Astrocyte (in vitro differentiated cells and primary cell): ENCODE measurements at places on chromosomes 3 and 15. TPM values are rescaled to one million over a fixed set of nuclear protein-coding genes. Genes with fewer than 3 reads are reported as not detected.

DNA sequence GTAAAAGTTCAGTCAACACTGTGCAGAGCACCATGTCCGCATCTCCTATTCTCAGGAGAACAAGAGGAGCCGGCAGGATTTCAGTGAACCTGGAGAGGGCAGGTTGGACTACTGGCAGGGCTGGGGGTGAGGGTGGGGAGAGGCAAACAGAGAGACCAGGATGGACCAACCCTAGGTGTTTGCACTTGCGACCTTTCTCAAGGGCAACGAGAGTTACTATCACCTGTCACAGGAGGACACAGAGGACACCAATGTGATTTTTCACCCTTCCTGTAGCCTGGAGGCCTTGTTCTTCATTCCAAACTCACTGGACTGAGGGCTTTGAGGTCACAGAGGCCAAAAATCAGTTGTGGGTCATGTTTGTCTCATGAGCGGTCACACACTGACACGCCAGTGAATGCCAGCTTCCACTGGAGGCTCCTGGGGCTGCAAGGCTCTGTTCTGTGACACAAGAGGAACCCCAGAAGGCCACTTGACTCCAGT lies 89.5 kb downstream of the CPN2 start:
- DNase-seq = no peak
- no peak overlapping the region for H3K27ac ChIP-seq
- H3K36me3 ChIP-seq = no peaks in the 10 kb centered on the region

KCNH8 gene
- 0.10 and 0.45 TPM in 2 replicates for total RNA-seq

LDHAL6B gene
- total RNA-seq = not detected in 2 replicates

- H3K4me3 ChIP-seq = no peak overlapping the region
- no peak for DNase-seq
- peaks cover 5% of the 10 kb centered on the region for H3K4me1 ChIP-seq
- H3K27ac ChIP-seq = no peak overlapping the region
- no peaks in the 10 kb centered on the region for H3K27me3 ChIP-seq
Observed at GRCh38 chr15:99734575-99734974, 1.3 kb upstream of the LYSMD4 start.

HDGFL3 gene
- 72.9 and 91.9 TPM in 2 replicates for total RNA-seq

GRCh38 chr3:186807231-186807630 lies 949 bp upstream of the RFC4 start:
- H3K4me1 ChIP-seq = peaks cover 15% of the 10 kb centered on the region
- H3K27me3 ChIP-seq = no peaks in the 10 kb centered on the region
- H3K4me3 ChIP-seq = peak overlapping the region; percentile 99
- no peaks in the 10 kb centered on the region for H3K36me3 ChIP-seq
- no peak for DNase-seq

- peaks cover 27% of the 10 kb centered on the region for H3K4me1 ChIP-seq
- no peak overlapping the region for H3K27ac ChIP-seq
- no peaks in the 10 kb centered on the region for H3K36me3 ChIP-seq
Observed at GRCh38 chr15:52486003-52486996, 42.4 kb downstream of the MYO5A start.

GRCh38 chr15:90046911-90047392 lies 45.8 kb downstream of the ZNF710 start:
- H3K27ac ChIP-seq = no peak overlapping the region
- H3K4me1 ChIP-seq = no peaks in the 10 kb centered on the region
- no peak for DNase-seq
- H3K27me3 ChIP-seq = no peaks in the 10 kb centered on the region
- H3K36me3 ChIP-seq = no peaks in the 10 kb centered on the region
- no peak overlapping the region for H3K4me3 ChIP-seq

DNA sequence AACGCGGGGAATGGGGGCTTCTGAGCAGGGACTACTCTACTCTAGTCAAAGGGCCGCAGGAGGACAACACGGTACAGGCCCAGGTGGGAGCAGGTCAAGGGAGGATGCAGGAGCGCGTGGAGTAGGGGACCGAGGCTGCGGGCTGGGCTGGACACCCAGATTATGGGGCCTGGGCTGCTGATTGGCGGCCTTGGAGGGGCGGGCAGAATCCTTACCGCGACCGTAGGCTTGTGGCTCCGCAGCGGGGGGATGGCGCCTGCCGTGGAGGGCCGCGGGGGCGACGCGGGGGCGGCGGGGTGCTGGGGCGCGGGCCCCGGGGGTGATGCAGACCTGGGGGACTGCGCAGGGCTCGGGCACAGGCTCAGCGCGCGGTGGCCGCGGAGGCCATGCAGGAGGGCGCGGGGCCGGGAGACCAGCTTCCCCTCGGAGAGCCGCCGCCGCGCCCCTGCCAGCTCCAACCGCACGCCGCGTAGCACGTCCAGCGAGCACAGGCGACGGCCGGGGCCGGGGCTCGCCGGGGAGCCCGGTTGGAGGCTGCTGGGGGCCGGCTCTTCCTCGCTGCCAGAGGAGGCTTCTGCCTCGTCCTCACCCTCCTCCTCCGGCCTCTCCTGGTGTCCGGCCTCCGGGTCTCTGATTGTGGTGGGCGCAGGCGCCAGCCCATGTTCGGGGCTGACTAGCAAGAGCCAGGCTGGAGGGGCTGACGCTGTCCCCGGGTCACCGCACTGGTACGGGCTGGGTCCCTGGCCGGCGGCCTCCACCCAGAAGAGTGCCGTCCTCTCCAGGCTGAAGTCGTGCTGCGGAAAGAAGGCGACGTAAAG lies 12.9 kb downstream of the UBAP1L start:
- peaks cover 2% of the 10 kb centered on the region for H3K4me1 ChIP-seq
- no peaks in the 10 kb centered on the region for H3K27me3 ChIP-seq
- no peak for DNase-seq

- no peaks in the 10 kb centered on the region for H3K36me3 ChIP-seq
- no peak overlapping the region for H3K27ac ChIP-seq
- H3K4me1 ChIP-seq = peaks cover 3% of the 10 kb centered on the region
Observed at GRCh38 chr3:149306751-149307434, 26.5 kb downstream of the TM4SF18 start.

DNA sequence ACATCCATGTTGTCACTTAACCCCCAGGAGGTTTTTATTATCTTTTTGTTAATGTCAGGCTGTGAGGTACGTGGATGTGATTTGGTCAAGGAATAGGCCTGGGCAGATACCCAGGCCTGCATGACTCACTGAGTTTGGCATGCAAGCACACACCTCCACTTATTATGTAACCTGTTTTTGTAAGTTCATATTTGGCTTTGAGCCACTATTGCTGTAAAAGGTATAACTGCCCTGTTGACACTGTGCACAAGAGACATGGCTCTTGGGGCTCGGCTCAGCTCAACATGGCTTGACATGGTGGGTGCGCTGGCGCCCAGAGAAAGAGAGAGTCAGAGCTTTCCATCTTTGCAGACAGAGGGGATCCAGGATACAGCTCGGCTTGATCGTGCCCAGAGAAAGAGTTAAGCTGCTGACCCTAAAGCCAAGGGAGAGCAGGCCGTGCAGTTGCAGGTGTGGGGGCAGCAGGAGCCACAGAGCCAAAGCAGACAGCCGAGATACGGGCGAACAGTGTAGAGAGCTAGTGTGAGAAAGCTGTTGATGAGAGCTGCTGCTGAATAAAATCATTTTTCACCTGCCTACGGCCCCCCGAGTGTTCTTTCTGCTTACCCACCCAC lies 67.9 kb upstream of the UNC13C start:
- DNase-seq = no peak
- H3K4me1 ChIP-seq = no peaks in the 10 kb centered on the region
- no peak overlapping the region for H3K27ac ChIP-seq
- no peaks in the 10 kb centered on the region for H3K27me3 ChIP-seq
- H3K36me3 ChIP-seq = no peaks in the 10 kb centered on the region

GRCh38 chr3:70097084-70097483 lies 97.6 kb downstream of the SAMMSON start:
- DNase-seq = no peak
- H3K36me3 ChIP-seq = no peaks in the 10 kb centered on the region
- H3K4me1 ChIP-seq = no peaks in the 10 kb centered on the region

- H3K36me3 ChIP-seq = no peaks in the 10 kb centered on the region
- peaks cover 12% of the 10 kb centered on the region for H3K4me1 ChIP-seq
- no peaks in the 10 kb centered on the region for H3K27me3 ChIP-seq
- no peak overlapping the region for H3K4me3 ChIP-seq
- DNase-seq = no peak
Observed at GRCh38 chr3:131907796-131908195, 127.0 kb downstream of the CPNE4 start.

GRCh38 chr3:192812743-192813383 lies 85.5 kb upstream of the FGF12 start:
- H3K27me3 ChIP-seq = no peaks in the 10 kb centered on the region
- H3K36me3 ChIP-seq = no peaks in the 10 kb centered on the region
- H3K4me3 ChIP-seq = no peak overlapping the region
- H3K4me1 ChIP-seq = peaks cover 15% of the 10 kb centered on the region
- no peak overlapping the region for H3K27ac ChIP-seq
- no peak for DNase-seq

DNA sequence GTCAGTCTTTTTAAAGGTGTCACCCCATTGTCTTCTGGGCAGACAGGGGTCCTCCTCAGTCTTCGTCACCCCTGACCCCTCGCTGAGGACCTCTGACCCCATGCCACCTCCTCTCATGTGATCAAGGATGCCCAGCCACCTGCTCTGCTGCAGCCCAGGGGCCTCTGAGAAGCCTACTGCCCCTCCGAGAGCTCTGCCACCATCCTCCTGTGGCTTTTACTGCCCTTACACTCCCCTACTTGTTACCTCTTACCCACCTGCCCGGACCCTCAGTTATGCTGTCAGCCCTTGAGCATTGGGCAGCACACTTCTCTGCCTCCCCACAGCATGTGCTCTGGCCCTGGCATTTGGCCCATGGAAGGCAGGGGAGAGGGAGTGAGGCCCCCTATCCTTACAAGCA lies 123.2 kb downstream of the LRRK1 start:
- H3K4me3 ChIP-seq = no peak overlapping the region
- DNase-seq = no peak
- H3K4me1 ChIP-seq = no peaks in the 10 kb centered on the region
- H3K27ac ChIP-seq = no peak overlapping the region
- H3K36me3 ChIP-seq = no peaks in the 10 kb centered on the region

GRM2 gene
- total RNA-seq = 0.12 and 0.25 TPM in 2 replicates

CRABP1 gene
- 0.30 TPM in 1 of 2 replicates, not detected in the other for total RNA-seq

SLC51A gene
- not detected in 2 replicates for total RNA-seq

CALML4 gene
- 0.26 and 0.91 TPM in 2 replicates for total RNA-seq
